SIG-M5 (cell line): ENCODE measurements at places on chromosomes 12 and 14.

DNA sequence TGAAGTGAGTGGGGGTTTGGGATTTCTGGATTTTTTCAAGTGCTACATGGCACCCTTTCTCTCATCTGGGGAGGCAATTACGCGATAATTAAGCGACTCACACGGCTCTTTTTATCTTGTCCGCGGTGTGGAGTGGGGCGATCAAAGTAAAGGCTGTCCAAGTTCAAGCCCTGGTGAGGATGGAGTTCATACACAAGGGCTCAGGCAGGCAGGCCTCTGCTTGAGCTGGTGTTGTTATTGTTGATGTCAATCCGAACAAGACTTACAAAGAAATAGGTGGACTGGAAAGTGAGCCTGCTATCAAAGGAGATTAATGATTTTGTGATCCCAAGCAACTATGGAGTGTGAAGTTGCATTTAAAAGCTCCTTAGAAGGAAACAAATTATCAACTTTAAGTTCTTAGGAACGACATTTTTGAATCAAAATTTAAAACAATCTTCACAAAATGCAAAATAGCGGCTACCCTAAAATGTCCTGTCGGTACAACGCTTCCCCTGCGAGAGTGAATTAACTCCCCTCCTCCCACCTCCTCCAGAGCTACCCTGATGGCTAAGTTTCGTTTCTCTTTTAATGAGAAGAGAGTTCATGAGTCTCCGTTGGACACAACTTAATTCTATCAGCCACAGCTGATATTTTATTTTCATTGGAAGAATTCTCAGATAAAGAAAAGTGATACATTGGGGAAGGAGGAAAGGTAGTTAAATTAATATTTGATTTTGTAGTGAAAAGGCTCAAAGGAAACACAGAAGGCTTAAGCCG is 5.9 kb downstream of the FOXA1 start:
- no peak for DNase-seq

GRCh38 chr12:54549774-54550451 is 512 bp downstream of the PDE1B start:
- DNase-seq = no peak

DNA sequence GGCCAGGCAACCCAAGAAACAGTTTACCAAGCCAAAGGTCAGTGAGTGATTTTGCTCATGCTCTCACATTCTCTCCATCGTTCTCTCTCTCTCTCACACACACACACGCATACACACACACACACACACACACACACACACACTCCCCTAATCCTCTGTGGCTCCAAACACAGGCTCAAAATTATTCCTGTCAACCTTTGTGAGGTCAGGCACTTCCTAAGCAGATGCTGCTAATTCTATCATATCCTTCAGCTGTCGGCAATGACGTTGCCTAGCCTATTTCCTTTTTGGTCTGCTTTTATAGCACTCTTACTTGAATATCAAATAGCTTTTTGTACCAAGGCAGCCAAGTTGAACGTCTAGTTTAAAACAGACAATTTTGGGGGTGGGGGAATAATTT is 98.9 kb upstream of the EGLN3 start:
- DNase-seq = no peak

GRCh38 chr14:37890095-37890494 is 294.7 kb downstream of the TTC6 start:
- DNase-seq = no peak

GRCh38 chr14:71006200-71006563 is 98.9 kb downstream of the PCNX1 start:
- no peak for DNase-seq

DNA sequence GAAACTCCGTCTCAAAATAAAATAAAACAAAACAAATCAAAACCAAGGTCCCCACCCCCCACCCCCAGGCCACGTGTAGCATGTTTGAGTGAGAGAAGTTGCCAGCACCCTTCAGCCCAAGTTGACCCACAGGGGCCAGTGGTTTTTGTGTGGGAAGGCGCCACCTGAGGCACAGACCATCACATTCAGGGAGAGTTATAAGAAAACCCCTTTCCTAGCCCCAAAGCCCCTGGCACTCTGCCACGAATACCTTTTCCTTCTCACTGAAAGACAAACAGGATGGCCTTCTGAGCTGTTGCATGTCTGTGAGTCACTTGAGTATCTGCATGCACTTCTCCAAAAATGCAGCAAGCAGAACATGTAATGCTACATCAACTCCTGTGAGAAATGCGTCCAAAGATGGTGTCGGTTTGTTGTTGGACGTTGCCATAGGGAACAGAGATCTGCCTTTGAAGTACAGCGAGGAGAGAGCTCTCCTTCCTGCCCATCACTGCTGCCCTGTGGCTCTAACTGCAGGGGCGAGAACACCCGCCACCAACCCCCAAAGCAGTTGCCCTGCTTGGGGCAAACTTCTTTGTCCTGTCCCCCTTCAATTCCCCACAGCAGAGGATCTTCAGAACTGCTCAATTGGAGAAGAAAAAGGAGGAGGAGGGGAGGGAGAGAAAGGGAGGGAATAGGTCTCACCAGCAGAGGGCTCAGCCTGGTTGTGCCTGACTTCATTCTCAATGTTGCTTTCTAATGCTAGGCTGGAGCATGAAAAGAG is 2.7 kb upstream of the TRAF3 start:
- peak; percentile 6 for DNase-seq

DNA sequence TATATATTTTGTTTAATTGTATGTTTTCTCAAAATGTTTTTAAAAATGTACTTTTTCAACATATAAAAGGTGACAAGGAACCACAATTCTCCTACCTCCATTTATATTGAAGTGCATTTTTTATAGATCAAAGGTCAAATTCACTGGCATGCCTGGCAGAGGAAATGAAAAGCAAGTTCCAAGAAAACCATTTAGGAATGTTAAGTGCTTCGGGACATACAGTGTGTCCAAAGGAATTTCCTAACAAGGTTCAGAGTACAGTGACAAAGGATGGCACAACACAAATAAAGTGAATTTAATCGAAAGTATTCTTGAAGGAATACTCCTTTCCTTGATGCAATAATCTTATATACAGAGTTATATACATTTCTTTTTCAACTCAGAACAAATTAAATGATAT is 242.3 kb downstream of the CCER1 start:
- no peak for DNase-seq

DNA sequence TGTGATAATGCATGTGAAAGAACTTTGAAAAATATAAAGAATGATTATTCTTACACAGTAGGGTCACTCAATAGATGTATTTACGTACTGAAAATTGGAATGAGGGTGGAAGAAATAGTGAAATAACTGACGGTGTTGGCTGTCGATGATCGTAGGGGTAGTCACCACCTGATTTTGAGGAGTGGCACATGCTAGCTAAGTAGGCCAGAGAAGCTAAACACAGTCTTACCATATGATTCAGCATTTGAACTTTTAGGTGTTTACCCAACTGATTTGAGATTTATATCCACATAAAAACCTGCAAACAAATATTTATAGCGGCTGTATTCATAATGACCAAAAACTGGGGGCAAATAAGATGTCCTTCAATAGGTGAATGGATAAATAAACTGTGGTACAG is 47.6 kb upstream of the HIF1A start:
- DNase-seq = no peak

DNA sequence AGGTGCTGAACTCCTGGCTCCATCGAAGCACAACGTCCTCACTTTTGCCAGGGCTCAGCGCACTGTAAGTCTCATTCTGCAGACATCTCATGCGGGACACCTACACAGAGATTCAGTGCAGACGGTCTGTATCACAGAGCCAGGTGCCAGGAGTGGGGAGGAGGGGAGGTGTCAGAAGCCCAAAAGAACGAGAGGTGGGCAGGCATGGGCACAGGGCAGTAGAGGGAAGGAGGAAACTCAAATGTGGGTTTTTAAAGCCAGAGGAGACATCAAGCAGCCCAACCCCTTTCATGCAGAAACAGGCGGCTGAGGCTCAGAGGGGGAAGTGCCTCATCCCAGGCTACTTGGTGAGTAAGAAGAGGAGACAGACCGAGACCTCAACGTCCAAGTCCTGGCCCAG is 2.5 kb upstream of the LPAR5 start:
- DNase-seq = no peak
